ENCODE measurements at places on chromosomes 7 and 10. TPM values are rescaled to one million over a fixed set of nuclear protein-coding genes. Genes with fewer than 3 reads are reported as not detected.

- no peak for DNase-seq
Observed at GRCh38 chr10:97311111-97311626, 7.9 kb upstream of the FRAT1 start.

GRCh38 chr10:122342293-122343134, 32.0 kb upstream of the PLEKHA1 start:
- peak; percentile 61 for DNase-seq

DNA sequence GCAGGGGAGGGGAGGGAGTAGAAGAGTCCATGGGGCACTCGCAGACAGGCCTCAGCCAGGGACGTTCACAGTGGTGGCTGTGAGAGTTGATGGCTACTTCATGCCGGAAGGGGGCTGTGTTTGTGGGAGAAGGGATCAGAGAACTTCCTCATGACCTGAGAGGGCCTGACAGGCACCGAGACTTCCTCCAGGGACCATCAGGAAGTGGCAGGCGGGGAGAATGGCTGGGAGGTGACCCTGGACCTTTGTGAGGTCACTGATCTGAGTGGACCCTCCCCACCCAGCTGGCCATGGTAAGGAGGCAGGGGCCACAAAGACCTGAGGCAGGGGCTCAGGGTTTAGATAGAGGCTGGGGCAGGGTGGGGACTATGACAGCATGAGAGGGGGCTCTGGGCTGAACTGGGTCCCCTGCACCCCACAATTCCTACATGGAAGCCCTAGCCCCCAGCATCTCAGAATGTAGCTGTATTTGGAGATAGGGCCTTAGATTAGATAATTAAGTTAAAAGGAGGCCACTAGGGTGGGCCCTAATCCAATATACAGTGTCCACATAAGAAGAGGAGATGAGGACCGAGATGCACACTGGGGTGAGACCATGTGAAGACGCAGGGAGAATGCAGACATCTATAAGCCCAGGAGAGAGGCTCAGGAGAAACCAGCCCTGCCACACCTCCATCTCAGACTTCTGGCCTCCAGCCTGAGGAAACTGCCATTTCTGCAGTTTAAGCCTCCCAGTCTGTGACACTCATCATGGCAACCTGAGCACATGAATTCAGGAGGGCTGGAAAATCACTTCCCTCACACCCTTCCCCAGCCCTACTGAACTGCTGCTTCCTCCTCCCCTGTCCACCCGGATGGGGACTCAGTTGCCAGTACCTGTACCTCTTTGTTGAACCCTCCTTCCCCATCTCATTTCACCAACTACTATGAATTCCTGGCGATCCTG, 273.9 kb upstream of the ZNF32 start:
- no peak for DNase-seq

DNA sequence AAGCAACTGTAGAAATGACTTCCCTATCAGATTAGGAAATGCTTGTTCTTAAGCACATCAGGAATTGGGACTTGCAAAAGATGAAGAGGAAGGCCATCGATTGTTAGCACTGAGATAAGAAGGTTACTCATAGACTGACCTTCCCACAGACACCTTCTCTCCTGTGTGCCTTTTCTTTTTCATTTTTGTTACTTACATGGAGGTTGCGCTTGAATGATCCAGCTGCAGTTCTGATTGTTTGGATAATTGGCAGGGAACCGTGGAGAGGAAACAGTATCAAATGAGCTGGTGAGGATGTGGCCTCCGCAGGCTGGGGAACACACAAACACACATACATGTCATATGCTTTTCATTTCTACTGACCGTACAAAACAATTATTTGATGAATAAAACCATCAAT, 134.9 kb upstream of the RSU1 start:
- DNase-seq, result no peak

DNA sequence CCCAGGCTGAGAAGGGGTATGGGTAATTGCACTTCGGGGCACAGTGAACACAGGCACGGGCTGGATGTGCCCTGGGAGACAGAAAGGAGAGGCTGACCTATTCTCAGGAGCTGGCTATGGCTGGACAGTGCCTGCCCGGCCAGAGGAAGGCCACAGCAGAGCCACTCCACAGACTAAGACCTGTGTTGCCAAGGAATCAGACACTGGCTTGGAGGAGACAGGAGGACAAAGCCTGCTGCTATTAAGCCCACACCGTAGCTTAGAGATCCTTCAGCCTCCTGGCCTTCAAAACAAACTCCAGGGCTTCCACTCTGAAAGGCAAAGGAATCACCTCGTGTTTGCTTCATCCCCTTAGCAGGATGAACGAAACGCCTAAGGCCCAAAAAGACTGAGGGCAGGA, 82.2 kb downstream of the ALOX5 start:
- no peak for DNase-seq

DNA sequence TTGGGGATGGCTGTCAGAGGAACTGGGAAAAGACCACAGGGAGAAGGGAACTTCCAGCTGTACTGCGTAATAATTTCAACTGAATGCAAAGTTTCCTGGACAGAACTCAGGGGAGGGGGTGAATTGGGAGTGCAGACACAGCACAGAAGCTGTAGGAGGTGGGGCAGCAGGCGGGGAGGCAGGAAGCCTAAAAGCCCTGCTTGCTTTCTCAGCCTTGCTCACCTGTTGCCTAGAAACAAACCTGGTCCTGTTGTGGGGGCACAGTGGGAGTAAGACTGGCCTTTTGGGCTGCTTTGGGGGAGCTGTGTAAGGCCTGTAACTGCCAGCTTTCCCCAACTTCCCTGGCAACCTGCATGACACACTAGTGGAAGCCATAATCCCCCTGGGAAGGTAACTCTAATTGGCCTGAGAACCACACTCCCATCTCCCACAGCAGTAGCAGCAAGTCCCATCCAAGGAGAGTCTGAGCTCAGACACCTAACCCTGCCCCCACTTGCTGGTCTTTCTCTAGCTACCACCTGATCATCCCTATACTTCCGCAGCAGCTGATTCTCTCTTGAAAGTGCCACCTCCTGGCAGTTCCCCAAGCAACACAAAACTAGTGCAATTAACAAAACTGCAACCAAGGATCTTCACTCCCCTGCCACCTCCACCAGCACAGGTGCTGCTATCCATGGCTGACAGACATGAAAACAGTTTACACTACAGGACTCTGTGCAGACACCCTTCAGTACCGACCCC, 1239.3 kb downstream of the SORCS1 start:
- DNase-seq, result no peak

DNA sequence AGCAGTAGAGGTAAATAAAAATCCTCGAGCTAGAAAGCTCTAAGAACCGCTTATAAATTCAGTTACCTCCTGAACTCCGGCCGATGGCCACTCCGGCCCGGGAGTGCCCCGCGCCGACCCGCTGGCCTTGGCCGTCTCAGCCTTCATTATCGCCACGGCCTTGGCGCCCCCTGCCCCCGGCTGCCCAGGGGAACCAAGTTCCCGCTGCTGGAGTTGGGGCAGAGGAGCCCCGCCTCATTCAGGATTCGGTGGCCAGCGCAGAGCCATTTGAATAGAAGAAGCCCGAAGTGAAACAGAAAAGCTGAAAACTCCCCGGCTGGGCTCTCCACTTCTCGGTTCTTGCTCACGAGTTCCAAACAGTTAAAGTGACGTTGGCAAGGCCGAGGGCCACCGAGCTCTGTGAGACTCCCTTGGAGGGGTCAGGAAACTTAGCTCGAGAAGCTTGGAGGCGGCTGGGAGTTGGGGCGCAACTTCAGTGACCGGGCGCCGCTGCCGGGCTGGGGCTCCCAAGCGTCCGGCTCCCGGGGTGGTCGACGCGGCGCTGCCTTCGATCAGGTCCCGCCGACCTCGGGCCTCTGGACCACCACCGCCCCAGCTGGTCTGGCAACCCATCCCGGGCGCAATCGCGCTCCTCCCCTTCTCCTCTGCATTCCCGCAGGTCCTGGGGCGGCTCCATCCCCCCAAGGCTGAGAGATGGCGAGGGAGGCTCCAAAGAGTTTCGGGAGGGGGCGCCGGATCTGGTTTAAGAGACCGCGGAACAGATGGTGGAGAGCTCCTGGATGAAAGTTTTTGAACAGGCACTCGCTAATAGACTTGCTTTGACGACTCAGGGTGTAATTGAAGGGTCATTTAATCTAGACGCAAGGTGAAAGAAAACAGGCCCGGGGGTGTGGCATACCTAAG, 5.8 kb upstream of the FEZF1 start:
- no peak for DNase-seq

DNA sequence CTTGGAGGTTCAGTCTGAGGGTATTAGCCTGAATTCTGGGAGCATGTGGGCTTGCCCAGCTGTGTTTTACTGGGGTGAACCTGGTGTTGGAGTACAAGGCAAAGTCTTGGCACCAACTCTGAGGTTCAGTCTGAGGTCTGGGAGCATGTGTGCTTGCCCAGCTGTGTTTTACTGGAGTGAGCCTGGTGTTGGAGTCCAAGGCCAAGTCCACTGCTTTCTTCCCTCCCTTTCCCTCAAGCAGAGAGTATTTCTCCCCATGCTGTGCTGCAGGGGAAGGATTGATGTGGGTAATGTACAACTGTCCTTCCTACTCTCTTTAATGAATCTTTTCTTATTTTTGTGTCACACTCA, 236.1 kb downstream of the NXPH1 start:
- DNase-seq, result no peak

DNA sequence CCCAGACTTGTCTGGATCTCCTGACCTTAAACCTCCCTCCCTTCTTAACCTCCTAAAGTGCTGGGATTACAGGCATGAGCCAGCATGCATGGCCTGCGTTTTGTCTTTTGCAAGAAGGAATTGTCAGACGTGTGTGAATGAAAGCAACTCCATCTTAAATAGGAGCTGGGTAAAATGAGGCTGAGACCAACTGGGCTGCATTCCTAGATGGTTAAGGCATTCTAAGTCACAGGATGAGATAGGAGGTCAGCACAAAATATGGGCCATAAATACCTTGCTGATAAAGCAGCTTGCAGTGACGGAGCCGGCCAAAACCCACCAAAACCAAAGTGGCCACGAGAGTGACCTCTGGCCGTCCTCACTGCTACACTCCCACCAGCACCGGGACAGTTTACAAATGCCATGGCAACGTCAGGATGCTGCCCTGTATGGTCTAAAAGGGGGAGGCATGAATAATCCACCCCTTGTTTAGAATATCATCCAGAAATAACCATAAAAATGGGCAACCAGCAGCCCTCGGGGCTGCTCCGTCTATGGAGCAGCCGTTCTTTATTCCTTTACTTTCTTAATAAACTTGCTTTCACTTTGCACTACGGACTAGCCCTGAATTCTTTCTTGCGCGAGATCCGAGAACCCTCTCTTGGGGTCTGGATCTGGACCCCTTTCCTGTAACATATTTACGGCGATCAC, 41.2 kb upstream of the SDK1 start:
- DNase-seq, result no peak

- no peak for DNase-seq
Observed at GRCh38 chr10:48205918-48206317, 68.6 kb downstream of the FRMPD2 start.

DNA sequence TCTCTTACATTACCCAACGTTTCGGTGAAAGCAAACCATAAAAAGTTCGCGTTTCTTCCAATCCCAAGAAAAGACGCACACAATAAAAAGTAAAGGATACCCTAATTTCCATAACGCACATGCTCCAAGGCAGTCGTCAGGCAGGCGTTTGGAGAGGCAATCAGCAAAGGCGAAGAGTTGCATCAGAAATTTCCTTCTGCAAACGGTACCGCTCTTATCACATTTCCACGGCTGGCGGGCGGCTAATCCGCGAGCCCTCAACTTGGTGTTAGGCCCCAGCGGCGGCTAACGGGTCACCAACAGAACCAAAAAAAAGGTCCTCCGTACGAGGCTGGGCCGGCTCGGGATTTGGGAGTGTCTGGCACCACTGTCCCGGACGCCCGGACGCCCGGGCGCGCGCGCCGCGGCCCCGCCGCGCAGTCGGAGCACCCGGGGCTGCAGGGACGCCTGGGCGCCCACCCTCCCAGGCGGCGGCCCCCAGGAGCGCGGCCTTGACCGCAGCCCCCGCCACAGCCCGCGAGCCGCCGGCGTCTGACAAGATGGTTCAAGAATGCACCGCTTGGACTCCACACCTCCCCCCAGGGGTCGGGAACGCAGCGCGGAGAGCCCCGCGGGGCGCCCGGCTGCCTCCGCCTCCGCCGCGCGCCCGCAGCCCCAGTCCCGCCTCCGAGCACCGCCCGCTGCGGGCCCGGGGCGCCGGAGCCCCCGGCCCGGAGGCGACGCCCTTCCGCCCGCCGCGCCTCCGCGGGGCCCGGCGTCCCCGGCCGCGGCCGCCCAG, 9.8 kb upstream of the GRB10 start:
- DNase-seq, result peak; percentile 44

DNA sequence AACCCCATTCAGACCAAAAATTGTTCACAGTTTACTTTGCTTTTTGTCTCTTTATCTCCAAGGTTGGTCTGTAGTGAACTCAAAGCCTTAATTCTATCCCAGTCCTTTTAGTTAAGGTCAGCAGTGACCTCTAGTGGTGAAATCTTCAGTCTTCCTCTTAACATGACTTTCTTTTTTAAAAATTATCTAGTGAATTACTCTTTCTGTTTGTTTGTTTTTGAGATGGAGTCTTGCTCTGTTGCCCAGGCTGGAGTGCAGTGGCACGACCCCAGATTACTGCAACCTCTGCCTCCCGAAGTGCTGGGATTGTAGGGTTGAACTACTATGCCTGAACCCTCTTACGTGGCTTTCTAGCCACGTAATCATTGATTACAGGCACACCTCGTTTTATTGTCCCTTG, 25.0 kb downstream of the ZNF487 start:
- DNase-seq, result peak; percentile 59

DNA sequence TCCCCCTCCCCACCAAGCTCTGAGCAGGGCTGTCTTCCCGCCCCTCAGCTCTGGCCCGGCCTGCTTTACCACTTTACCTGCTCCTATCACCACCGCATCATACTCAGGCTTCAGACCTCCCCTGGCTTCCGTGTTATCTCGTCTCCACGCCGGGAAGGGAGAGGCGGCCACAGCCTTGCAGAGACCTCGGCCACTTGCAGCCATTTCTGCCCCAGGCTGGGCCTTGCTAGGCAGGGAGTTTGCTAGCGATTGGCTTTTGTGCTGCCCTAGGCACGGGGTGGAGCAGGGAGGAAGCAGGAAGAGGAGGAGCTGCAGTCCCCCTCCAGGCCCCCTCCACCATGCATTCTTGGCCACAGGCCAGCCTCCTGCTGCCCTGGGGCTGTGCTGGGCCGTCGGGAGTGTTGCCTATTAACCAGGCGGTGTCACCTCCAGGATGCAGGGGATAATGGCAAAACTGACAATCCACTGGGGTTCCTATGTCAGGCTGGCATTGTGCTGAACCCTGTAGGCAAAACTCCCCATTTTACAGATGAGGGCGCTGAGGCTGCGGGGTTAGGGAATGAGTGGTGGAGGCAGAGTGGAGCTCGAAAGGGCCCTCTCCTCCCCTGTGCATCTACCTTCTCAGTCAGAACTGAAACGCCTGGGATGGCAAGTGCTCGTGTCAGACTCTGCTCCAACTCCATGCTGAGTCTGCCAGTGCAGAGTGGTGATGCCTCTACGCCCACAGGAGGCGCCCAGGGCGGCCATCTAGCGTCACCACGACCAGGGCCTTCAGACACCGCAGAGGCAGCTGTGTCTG, at the start of gene PYROXD2:
TSS of gene PYROXD2 (minus strand) at position 251 of the 799 bp plus-strand sequence. CDS start at position 204, 47 bp downstream.
- DNase-seq, result peak; percentile 94

- no peak for DNase-seq
Observed at GRCh38 chr10:7329219-7329618, 81.6 kb downstream of the SFMBT2 start.

ANKRD61 gene
- polyA plus RNA-seq, result 0.13 TPM

ADAMTS14 gene
- 0.66 TPM for polyA plus RNA-seq

GTF2IRD1 gene
- 22.1 TPM for polyA plus RNA-seq

TMEM178B gene
- 5.5 TPM for polyA plus RNA-seq

ZP3 gene
- polyA plus RNA-seq, result 4.2 TPM

GPR37 gene
- polyA plus RNA-seq, result 0.04 TPM

LBX1 gene
- polyA plus RNA-seq, result not detected

CD36 gene
- polyA plus RNA-seq, result 190 TPM

ZFYVE27 gene
- polyA plus RNA-seq, result 10.2 TPM

All from heart right ventricle (tissue), 16 donors.